Fibroblast of skin of back (primary cell): ENCODE measurements at places on chromosomes 4 and X.

DNA sequence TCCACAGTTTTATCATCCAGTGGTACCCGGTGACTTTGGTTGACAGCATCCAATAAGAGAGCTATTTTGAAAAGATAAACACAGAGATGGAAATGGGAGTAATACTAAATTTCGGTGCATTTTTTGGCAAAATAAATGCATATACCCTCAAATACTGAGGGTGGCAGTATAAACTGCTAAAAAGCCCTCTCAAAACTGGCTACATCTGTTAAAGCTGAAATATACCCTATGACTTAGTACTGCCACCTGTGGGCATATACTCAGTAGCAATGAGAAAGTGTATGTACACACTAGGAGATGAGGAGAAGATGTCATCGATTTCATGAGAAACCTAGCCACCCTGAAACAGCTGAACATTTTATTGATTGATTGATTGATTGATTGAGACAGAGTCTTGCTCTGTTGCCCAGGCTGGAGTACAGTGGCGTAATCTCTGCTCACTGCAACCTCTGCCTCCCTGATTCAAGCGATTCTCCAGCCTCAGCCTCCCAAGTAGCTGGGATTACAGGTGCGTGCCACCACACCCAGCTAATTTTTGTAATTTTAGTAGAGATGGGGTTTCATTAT is 12.2 kb upstream of the TMEM128 start:
- peak; percentile 56 for DNase-seq

DNA sequence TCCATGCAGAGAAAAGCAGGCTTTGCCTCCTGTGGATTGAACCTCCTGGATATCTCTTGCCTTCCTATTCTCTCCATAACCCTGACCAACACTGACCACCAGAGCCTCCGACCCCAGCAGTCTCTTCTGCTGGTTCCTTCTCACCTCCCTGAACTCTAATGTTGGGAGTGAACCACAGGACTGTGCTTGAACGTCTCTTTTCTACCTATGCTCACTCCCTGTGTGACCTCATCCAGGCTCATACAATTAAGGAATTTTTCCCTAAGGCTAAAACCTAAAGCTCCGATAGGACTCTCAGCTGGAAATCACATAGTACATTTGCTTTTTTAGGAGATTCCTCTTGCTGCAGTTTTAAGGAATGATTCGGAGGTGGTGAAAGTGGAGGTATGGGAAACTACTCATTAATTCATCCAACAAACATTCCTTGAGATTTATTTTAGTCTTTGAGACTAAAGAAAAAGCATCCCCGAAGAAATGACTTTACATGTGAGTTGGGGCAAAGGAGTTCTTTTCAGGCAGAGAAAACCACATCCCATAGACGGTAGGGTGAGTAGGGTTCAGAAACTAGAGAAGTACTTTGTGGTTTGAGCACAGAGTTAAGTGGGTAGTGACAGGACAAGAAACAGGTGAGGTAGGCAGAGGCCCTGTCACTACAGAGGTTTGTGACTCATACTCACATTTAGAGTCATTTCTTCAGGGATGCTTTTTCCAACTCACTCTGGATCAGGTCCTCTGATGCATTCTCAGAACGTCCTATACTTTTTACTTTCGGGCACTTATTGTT is 30.8 kb downstream of the NDNF start:
- DNase-seq = no peak

DNA sequence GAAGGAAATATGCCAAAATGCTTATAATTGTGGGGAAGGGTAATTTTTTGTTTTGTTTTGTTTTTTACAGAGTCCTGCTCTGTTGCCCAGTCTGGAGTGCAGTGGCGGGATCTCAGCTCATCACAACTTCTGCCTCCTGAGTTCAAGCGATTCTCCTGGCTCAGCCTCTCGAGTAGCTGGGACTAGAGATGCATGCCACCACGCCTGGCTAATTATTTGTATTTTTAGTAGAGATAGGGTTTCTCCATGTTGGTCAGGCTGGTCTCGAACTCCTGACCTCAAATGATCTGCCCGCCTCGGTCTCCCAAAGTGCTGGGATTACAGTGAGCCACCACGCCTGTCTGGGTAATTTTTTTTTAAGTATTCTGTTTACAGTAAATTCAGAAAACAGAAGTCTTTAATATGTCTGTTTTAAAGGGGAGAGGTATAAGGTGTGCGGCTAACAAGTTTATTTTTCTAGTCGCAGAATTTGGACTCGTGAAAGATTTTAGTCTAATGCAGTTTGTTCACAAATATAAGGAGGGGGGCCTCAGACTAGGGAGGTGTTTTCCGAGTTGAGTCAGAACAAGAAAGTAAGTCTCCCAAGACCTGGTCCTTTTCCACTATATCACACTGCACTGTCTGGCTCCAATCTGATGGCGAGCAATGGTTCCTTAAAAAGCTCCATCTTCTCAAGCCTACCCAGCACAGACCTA is 1.5 kb downstream of the ACSL1 start:
- DNase-seq = no peak

DNA sequence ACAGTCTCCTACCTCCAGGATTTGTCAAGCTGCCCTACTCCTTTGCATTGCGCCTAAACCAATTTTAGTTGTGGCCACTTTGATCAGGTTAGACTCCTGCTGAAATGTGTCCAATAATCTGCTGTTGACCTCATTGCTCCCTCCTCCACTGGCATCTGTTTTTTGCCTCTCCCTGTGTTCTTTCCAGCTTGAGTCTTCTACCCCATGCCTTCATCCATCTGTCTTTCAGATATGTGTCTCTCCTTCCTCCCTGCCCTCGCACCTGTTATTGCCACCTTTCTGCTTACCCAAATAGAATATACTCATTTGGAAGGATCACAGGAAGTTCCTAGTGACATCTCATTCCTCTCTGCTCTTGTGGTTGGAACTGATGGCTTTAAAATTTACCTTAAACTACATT is 366.6 kb upstream of the CLNK start:
- DNase-seq = no peak

DNA sequence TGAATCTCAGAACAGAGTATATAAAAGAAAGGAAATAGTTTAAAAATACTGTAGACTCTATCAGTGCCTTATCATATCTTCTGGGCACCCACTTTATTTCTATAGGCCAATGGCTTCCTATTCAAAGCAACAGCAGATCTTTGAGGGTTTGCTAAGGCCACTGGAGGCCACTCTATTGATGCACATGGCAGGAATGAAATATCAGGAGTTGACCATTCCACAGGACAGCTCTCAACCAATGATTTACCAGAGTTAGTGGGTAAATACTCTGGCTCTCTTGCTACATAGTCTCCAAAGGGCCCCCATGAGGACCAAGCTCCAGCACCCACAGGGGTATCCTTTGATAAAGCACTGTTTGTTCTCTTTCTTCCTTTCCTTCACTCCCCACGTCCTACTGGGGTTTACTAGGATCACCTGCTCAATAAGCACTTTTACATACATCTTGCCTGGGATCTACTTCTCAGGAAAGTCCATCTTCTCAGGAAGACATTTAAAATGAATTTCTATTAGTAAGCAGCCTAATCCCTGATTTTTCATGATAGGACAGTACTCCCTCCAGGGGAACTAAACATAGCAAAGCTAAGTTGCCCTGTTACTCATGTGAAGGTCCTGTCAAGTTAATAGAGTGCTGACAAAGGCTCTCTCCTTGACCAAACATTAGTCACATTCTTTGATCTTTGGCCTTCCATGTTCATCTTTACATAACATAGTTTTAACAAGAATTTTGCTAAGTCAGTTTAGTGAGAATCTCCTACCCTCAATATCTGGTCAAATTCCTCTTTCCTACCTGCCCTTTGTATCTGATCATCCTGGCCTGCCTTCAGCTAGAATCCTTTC is 459.7 kb downstream of the GRXCR1 start:
- DNase-seq = no peak

GRCh38 chr4:67885762-67886161 is 2.0 kb upstream of the TMPRSS11D start:
- peak; percentile 94 for DNase-seq

GRCh38 chrX:15416133-15416993 is 32.1 kb upstream of the VEGFD start:
- DNase-seq = peak; percentile 16

DNA sequence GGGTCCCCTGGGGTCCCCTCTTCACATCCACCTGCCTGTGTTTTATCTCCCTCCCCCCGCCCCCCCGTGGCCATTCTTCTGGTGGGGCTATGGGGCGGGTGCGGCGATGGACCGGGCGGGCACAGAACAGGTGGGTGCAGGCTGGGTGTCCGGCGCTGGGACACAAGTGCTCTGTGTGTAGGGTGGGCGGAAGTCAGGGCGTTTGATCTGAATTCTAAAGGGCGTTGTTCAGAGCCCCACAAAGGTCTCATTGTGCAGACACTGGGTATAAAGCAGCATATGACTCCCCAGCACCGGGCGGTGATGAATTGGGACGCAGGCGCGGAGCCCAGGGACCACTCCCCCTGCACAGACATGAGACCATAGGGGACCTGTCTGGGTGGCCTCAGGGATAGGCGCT is at the start of gene GJB1:
Gene GJB1, plus strand, starts transcription at position 296 of the 400 bp plus-strand sequence. CDS start 484 bp downstream, outside the sequence.
- no peak for DNase-seq

- DNase-seq = peak; percentile 43
Measured at GRCh38 chr4:2537011-2537830, 774 bp downstream of the FAM193A start.

- DNase-seq = no peak
Measured at GRCh38 chrX:153564047-153564606, 34.8 kb downstream of the CCNQ start.

GRCh38 chrX:69238887-69239231 is 73.6 kb upstream of the PJA1 start:
- no peak for DNase-seq

GRCh38 chr4:41257257-41257901 is 651 bp downstream of the UCHL1 start:
- peak; percentile 50 for DNase-seq

- DNase-seq = peak; percentile 85
Measured at GRCh38 chr4:144591401-144591800, 54.6 kb upstream of the HHIP start.

GRCh38 chrX:20060961-20061748 is 55.6 kb downstream of the MAP7D2 start:
- DNase-seq = no peak

- no peak for DNase-seq
Measured at GRCh38 chrX:44101281-44101680, 128.1 kb upstream of the NDP start.

- DNase-seq = peak; percentile 53
Measured at GRCh38 chr4:166527500-166527899, 654.5 kb downstream of the TLL1 start.

- no peak for DNase-seq
Measured at GRCh38 chrX:32370456-32371205, 840.7 kb downstream of the DMD start.

DNA sequence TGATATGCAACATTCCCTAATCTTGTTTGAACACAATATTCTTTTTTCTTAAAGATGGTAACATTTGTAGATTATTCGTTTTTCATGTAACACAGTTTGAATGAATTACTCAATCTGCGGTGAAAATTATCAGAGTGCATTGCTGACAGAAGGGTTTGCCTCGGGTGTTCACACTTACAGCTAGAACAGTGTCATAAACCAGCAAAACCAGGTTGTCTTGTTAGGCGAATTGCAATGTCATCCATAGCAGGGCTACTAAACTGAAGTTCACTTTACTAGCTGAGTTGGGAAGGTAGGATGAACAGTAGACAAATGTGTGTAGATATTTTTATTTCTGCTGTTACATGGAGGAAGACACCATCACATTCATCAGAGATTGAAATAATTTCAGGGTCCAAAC is 98.9 kb downstream of the SLC39A8 start:
- no peak for DNase-seq

DNA sequence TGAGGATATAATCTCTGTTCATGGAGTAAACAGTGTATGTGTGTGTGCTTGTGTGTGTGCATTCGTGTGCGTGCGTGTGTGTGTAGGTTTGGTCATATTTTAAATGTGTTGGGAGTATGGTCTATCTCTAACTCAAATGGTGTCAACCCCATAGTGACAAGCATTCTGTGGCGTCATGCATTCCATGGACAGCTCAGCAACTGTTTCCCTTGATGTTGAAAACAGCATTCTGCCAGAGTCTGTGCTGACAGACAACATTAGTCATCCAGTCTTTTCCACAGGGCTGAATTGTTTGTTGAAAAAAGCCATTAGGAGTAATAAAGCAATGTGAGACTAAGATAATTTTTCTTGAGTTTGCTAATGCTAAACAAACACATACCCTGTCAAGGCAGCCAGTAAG is 706.6 kb downstream of the PCDH19 start:
- DNase-seq = peak; percentile 30

GRCh38 chr4:63211776-63212479 is 1197.3 kb downstream of the TECRL start:
- peak; percentile 73 for DNase-seq

- no peak for DNase-seq
Measured at GRCh38 chr4:56310401-56311125, 76.7 kb downstream of the AASDH start.

DNA sequence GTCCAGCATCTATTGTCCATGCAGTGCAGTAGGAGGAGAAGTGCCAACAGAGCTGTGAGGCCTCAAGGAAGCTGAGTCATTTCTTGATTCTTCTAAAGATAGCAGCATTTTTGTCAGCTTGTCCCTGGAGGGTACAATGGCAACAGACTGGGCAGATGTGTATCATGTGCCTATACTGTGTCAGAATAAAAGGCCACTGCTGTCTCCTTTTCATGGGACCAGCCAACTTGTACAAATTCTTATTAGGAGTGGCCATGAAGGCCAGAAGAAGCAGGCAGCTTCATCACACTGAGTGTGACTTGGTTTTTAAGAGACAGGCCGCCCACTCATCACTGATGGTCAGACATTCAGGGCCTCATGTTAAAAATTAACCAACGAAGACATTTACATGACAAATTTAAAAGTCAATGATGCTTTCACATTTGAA is 185.0 kb upstream of the FAM241A start:
- peak; percentile 79 for DNase-seq

- DNase-seq = no peak
Measured at GRCh38 chrX:104253567-104254441, 929 bp downstream of the ESX1 start.

- no peak for DNase-seq
Measured at GRCh38 chr4:146415829-146416228, 105.9 kb downstream of the SLC10A7 start.

DNA sequence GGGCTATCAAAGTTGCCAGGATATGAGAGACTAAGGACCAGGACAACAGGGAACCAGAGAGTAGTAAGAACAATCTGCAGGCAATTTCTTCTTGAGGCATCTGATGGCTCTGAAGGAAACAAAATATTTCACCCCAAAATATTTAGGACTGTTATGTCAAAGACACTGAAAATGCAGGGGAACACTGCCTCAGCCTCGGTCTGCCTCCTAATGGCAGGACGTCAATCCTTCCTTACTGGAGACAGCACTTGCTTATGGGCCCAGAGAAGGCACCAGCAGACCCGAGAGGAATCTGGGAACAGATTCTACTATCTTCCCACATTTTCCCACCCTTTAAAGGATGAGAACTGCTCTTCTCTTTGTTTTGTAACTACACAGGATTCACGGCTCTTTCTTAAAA is 23.3 kb downstream of the RNF150 start:
- no peak for DNase-seq

GRCh38 chr4:102608190-102608589 is 107.0 kb downstream of the NFKB1 start:
- DNase-seq = peak; percentile 31

- no peak for DNase-seq
Measured at GRCh38 chr4:150255610-150256224, 177.5 kb downstream of the DCLK2 start.
